ENCODE measurements at places on chromosomes 12 and 14.

DNA sequence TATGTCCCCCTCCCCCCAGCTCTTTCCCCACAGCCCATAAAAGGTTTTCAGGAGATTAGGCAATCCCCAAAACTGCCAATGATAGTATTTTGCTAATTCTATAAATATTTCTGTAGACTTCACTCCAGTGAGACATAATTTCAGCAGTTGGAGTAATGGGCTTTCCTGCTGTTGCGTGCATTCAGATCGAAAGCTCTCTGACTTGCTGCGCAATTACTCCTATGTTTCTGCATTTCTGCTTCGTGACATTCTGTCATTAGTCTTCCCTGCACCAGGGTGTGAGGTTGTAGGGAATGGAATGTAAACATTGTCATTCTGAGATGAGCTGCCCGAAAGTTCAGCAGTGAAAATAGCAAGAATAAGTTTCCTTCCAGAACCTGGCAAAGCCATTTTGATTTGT, 58.2 kb downstream of the SAMD4A start:
- DNase-seq: no peak

- DNase-seq: no peak
Measured at GRCh38 chr14:56202256-56202655, 84.0 kb downstream of the PELI2 start.

DNA sequence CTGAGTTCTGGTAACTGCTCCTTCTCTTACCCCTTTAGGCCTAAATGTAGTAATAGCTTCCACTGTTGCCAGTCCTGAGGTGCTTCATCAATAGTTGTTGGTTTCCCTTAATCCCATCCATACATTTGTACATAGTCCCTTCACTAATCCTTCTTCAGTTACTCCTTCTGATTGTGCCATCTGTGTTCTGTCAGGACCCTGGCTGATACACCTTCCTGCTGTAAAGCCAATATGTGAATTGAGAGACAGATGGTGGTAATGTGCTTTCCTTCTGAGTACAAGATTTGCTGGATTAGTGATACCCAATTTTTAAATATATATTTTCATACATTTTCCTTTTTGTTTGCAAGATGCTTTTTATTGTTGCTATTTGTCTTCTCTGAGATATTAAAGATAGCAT, 66.4 kb downstream of the OTOGL start:
- no peak for DNase-seq

DNA sequence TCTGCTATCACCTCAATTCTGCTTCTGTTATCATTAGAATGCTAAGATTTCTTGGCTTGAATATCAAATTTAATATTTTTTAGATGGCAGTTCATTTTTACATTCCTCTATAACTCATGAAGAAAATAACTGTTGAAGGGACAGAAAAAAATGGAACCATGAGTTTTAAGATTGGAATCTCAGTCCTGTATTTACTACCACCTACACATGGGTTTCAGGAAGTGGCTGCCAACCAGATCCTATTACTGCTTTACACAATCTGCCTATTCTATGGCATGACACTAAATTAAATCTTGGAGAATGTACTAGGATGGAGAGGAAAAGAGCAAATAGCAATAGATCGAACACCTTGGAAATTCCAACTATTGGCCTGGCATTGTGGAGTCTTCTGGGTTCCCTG, 140.8 kb downstream of the DUSP6 start:
- no peak for DNase-seq

DNA sequence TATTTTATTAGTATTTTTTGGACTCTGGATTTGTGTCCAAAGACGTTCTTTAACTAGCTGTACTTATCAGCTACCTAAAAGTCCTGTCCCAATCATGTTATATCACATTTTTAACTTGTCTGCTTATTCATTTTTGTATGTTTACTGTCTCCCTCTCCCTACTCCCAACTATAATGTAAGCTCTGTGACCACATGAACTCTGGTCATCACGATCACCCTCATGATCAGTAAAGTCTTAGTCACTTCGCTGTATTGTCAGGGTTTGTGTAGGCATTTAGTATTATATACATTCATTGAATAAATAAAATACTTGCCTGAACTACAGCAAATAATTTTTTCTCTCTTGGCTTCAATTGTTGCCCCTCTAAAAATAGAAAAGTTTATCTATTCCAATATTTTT, 211.0 kb downstream of the PIK3C2G start:
- no peak for DNase-seq

DNA sequence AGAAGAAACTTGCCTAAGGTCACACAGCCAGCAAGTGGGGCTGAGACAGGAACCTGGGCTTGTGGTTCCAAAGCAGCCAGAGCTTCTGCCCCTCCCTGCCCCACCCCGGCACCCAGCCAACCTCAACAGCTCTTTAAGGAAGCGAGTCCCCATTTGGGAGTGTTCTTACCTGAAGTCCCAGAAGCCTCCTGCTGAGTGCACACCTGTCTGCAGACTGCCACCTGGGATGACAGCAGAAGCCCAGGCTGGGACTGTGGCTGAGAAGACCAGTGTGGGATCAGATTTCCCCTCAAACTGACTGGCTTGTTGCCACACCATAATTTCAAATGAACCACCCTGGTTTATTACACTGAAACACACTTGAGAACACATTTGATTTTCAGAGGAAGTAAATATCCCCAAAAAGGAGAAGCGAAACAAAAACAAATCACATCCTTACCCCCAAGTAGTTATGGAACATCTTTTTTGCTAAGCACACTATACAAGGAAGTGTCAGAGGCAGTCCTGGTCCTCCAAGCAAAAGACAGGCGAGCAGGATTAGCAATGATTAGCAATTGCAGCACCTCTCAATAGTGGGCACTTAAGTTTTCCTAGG, 6.3 kb upstream of the RIN3 start:
- no peak for DNase-seq

DNA sequence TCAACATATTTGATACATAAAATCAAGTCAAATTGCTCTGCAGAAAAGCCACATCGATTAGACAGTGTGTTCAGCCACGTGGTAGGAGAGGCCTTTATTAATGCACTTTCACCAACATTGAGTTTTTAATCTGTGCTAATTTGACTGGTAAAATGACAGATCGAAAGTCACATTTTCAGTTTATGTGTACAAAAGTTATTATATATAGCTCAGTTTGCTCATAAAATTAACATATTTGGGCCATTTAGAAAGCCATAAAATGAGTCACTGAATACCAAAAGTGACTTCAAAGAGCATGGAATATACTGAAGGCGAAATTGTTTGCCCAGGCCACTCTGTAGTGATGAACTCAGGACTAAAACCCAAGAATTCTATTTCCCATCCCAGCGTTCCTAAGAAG, 26.0 kb downstream of the C12orf42 start:
- no peak for DNase-seq

GRCh38 chr14:104087981-104088850, 2.7 kb downstream of the ASPG start:
- no peak for DNase-seq

GRCh38 chr14:59346796-59347510, 118.2 kb downstream of the GPR135 start:
- no peak for DNase-seq

GRCh38 chr12:108591267-108591980, 6.5 kb downstream of the TMEM119 start:
- no peak for DNase-seq

DNA sequence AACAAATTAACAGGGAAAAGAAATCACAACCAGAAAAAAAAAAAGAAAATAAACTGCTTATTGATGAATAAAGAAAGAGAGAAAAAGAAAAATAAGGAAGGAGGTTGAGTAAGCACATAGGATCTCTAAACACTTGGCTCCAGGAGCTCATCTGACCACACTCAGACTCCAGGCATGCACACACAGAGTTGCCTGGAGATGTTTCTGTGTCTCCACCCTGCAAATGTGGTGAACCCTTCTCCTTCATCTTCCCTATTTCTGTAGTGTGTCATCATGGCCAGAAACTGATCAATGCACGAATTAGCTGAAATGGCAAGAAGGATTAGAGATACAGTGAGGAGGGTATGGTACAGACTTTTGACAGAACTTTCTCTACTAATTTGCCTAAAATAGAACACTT, 20.2 kb downstream of the OR4N2 start:
- DNase-seq: no peak

DNA sequence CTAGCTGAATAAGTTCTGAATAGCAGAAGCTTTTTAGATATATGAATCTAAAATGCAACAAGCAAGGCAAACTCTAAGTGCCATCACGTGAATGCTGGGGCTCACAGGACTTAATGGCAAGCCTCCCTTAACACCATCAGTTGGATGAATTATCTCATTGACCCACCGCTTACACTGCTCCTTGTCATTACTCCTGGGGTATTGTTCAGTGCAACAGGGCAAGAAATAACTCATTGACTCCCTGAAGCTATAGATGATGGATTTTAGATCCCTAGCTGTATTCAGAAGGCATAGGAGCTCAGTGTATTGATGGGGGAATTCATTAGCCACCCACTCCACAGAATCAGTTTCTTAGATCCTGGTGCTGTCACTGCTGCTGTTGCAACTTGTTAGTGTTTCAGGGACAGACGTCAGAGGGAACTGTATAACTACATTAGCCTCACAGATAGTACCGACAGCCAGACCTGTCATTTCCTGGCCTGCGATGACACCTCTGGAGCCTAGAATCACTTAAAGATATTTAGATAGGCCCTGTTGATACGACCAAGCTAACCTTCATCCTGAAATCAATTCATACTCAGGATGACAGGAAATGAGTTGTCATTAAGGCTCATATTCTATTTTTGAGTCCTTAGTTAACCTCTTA, 735.3 kb downstream of the DIO2 start:
- no peak for DNase-seq

- DNase-seq: no peak
Measured at GRCh38 chr12:58030566-58031279, 89.4 kb downstream of the ATP23 start.

GRCh38 chr12:45260104-45260815, 44.4 kb downstream of the ANO6 start:
- DNase-seq: no peak

Measured in brain pericyte (primary cell).